Activated CD4-positive, alpha-beta T cell treated with anti-CD3 and anti-CD28 coated beads for 36 hours (primary cell): ENCODE measurements at places on chromosomes 1 and 21. TPM values are rescaled to one million over a fixed set of nuclear protein-coding genes. Genes with fewer than 3 reads are reported as not detected.

DNA sequence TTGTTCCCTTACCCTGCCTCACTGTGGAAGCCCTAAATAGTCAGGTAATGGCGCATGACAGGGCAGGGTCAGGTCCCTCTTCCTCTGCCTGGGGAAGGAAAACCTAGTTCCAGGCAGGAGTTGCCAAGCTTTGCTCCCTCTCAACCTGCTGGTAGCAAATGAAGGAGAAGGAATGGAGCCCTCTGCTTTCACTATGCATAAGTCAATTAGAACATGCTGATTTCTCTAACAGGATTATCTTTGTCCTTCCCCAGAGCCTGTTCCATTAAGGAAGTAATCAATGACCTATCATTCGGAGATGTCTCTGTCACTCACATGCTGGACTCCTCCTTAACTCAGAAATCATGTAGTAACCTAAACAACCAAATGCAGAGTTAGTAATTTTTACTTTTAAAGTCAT is 161.8 kb upstream of the NFIA start:
- H3K36me3 ChIP-seq, result no peaks in the 10 kb centered on the region
- H3K4me3 ChIP-seq, result no peak overlapping the region
- H3K4me1 ChIP-seq, result no peaks in the 10 kb centered on the region
- no peak overlapping the region for H3K27ac ChIP-seq

GRCh38 chr1:168053681-168054080 is 83.0 kb downstream of the GPR161 start:
- H3K27me3 ChIP-seq, result no peaks in the 10 kb centered on the region
- peaks cover 5% of the 10 kb centered on the region for H3K36me3 ChIP-seq
- DNase-seq, result no peak
- H3K4me3 ChIP-seq, result no peak overlapping the region
- H3K27ac ChIP-seq, result no peak overlapping the region

- H3K27ac ChIP-seq, result peak overlapping the region; percentile 94
- H3K36me3 ChIP-seq, result peaks cover 73% of the 10 kb centered on the region
Observed at GRCh38 chr1:156742017-156742416, 1.1 kb upstream of the MRPL24 start.

- DNase-seq, result no peak
- H3K4me3 ChIP-seq, result no peak overlapping the region
- no peaks in the 10 kb centered on the region for H3K4me1 ChIP-seq
Observed at GRCh38 chr1:61432616-61433388, 292.1 kb downstream of the TM2D1 start.

- no peaks in the 10 kb centered on the region for H3K4me1 ChIP-seq
- H3K4me3 ChIP-seq, result no peak overlapping the region
- no peaks in the 10 kb centered on the region for H3K36me3 ChIP-seq
- no peak overlapping the region for H3K27ac ChIP-seq
Observed at GRCh38 chr1:113429461-113430153, 39.3 kb downstream of the MAGI3 start.

DNA sequence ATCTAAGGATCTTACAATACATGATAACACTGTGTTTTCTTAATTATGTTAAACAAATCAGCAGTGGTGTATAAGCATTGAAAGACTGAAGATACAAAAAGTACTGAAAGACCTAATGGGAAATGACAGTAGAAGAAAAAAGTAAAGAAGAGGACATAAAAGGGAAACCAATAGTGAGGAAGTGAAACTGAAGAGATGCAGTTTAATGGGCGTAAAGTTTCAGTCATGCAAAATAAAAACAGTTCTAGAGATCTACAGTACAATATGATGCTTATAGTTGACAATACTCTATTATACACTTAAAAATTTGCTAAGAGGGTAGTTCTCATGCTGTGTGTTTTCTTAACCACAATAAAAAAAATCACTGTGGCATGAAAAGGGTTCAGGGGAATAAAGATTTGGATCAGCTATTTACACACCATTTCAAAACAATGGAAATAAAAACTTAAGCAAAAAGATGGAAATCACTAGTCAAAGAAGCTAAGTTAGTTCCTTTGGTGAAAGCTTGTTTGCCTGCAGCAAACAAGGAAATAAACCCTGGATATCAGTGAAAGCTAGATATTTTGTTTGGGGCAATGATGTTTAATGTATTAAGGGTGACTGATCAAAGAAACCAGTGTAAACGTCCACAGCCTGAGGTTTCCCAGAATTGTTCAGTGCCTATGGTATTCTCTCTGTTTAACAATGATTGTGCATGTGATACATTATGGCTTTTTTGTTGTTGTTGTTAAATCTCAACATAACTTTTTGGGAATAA is 1160.8 kb upstream of the ADGRL2 start:
- no peaks in the 10 kb centered on the region for H3K4me1 ChIP-seq
- H3K27ac ChIP-seq, result no peak overlapping the region
- no peak for DNase-seq
- H3K4me3 ChIP-seq, result no peak overlapping the region
- H3K36me3 ChIP-seq, result no peaks in the 10 kb centered on the region

GRCh38 chr1:201678264-201679101 is 139.6 kb downstream of the NAV1 start:
- DNase-seq, result no peak
- H3K27ac ChIP-seq, result no peak overlapping the region
- H3K4me3 ChIP-seq, result no peak overlapping the region

GRCh38 chr21:34091607-34092006 is 18.2 kb downstream of the MRPS6 start:
- no peaks in the 10 kb centered on the region for H3K27me3 ChIP-seq
- peaks cover 48% of the 10 kb centered on the region for H3K4me1 ChIP-seq
- H3K36me3 ChIP-seq, result peaks cover 42% of the 10 kb centered on the region
- no peak overlapping the region for H3K4me3 ChIP-seq
- DNase-seq, result no peak

CLCNKB gene
- not detected for total RNA-seq

PDC gene
- not detected for total RNA-seq

- no peak for DNase-seq
- no peak overlapping the region for H3K27ac ChIP-seq
- no peak overlapping the region for H3K4me3 ChIP-seq
- no peaks in the 10 kb centered on the region for H3K27me3 ChIP-seq
Observed at GRCh38 chr1:5849550-5849949, 142.7 kb downstream of the NPHP4 start.

MXRA8 gene
- total RNA-seq, result 0.49 TPM

- no peak overlapping the region for H3K27ac ChIP-seq
- H3K27me3 ChIP-seq, result no peaks in the 10 kb centered on the region
- H3K4me1 ChIP-seq, result no peaks in the 10 kb centered on the region
- H3K4me3 ChIP-seq, result no peak overlapping the region
Observed at GRCh38 chr1:109268431-109269211, 14.3 kb downstream of the PSRC1 start.

POU2F1 gene
- 20.3 TPM for total RNA-seq

- no peaks in the 10 kb centered on the region for H3K36me3 ChIP-seq
- H3K27ac ChIP-seq, result no peak overlapping the region
- peaks cover 6% of the 10 kb centered on the region for H3K27me3 ChIP-seq
- no peak for DNase-seq
- no peak overlapping the region for H3K4me3 ChIP-seq
- H3K4me1 ChIP-seq, result no peaks in the 10 kb centered on the region
Observed at GRCh38 chr1:184426278-184426674, 39.4 kb downstream of the C1orf21 start.

OR10J1 gene
- not detected for total RNA-seq

FCGR1A gene
- not detected for total RNA-seq

GRCh38 chr1:81850495-81850894 is 49.8 kb downstream of the ADGRL2 start:
- H3K4me1 ChIP-seq, result no peaks in the 10 kb centered on the region
- H3K36me3 ChIP-seq, result no peaks in the 10 kb centered on the region
- no peak overlapping the region for H3K4me3 ChIP-seq
- H3K27ac ChIP-seq, result no peak overlapping the region
- DNase-seq, result no peak

DNA sequence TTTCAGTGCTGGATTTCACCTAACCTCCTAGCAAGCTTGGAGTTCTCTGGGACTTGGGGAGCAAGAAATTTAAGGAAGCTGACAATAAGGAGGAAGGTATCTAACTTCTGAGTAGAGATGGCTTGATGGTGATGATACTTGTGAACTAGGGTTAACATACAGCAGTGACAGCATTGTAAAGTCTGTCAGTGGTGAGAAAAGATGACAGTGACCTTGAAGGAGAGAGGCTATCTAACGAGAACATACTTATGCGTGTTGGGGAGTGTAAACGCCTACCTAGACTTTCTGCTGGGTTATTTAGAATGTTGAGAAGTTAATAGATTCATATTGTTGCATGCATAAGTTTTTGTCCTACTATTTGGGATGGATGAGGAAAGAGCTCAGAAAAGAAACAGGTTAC is 16.3 kb downstream of the POU2F1 start:
- no peak for DNase-seq
- H3K4me1 ChIP-seq, result peaks cover 20% of the 10 kb centered on the region
- no peaks in the 10 kb centered on the region for H3K27me3 ChIP-seq
- H3K27ac ChIP-seq, result no peak overlapping the region
- H3K36me3 ChIP-seq, result no peaks in the 10 kb centered on the region

THEM5 gene
- total RNA-seq, result not detected

CCDC185 gene
- not detected for total RNA-seq

GRCh38 chr1:41365772-41366454 is 4.7 kb downstream of the FOXO6 start:
- DNase-seq, result peak; percentile 54
- H3K27ac ChIP-seq, result no peak overlapping the region
- H3K36me3 ChIP-seq, result no peaks in the 10 kb centered on the region
- H3K4me3 ChIP-seq, result no peak overlapping the region
- H3K4me1 ChIP-seq, result peaks cover 9% of the 10 kb centered on the region

DNA sequence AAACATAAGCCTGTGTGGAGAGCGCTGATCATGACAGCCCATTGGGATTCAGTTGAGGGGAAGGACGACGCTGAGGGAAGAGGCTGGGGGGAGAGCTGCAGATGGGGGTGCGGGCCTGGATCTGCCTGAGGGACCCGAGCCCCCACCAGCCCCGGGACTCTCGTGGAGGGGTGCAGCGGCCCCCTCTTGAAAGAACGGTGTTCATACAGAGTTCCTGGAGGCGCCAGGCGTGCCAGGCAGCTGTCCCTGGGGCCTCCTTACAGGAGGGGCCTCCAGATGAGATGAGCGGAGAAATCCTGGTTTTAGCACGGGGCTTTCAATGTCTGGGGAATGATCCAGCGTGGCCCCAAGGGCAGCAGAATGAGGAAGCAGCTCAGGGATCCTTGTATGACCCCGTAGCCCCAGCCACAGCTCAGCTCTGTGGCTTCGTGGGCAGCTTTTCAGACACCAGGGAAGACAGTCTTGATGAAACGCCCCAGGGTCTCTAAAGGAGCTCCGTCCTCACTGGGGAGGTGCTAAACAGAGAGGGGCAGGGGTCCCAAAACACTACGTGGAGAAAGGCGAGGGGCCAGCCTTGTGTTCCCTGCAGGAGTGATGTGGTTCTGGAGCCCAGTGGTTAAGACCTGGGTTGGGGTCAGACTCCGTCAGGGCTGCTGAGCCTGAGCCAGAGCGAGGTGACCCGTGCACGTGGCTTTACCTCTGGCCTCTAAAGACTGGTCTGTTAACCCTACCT is 7.2 kb upstream of the DSCAM start:
- H3K4me3 ChIP-seq, result no peak overlapping the region
- no peak overlapping the region for H3K27ac ChIP-seq
- peaks cover 14% of the 10 kb centered on the region for H3K27me3 ChIP-seq
- DNase-seq, result no peak
- no peaks in the 10 kb centered on the region for H3K36me3 ChIP-seq

FRRS1 gene
- total RNA-seq, result 2.0 TPM

APP gene
- total RNA-seq, result 59.8 TPM

DNA sequence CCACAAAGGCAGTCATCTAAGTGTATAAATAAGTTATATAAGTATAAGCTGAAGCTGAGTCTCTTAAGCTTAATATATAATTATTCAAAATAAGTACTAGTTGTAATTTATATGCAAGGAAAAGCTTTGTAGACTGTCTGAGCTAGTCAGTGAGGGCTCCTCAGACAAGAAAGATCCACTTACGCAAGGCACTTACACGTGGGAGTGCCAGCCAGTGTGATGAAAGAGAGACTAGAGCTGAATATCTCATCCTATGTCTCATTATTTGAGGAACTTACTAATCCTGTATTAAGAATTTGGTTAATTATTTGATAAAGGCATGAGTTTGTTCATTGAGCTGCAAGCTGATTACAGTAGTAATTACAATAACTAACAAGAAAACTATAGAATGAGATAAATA is 146.9 kb downstream of the PDE4B start:
- H3K27ac ChIP-seq, result no peak overlapping the region
- H3K27me3 ChIP-seq, result peaks cover 13% of the 10 kb centered on the region
- no peaks in the 10 kb centered on the region for H3K4me1 ChIP-seq

- H3K4me3 ChIP-seq, result no peak overlapping the region
- no peak for DNase-seq
- H3K27me3 ChIP-seq, result no peaks in the 10 kb centered on the region
- peaks cover 15% of the 10 kb centered on the region for H3K4me1 ChIP-seq
- peak overlapping the region; percentile 15 for H3K27ac ChIP-seq
Observed at GRCh38 chr21:26087223-26087918, 83.2 kb downstream of the APP start.

DNA sequence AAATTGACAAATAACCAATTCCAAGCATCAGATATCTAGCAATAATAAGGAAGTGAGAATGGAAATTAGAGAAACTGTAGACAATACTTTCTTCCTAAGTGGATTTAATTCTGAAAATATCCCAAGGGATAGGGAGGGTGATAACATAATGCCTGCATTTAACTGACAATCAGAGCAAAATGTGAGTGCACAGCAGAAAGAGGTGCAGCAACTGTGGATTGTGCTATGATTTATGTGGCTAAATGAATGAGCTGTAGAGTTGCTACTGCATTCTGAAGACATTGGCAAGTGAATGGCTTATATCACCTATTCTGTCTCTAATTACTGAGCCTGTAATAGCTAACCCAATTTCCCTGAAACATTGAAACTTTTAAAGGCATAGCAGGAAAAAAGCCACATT is 39.0 kb downstream of the OLFM3 start:
- H3K27me3 ChIP-seq, result no peaks in the 10 kb centered on the region
- DNase-seq, result no peak
- no peak overlapping the region for H3K4me3 ChIP-seq
- H3K4me1 ChIP-seq, result no peaks in the 10 kb centered on the region

DNA sequence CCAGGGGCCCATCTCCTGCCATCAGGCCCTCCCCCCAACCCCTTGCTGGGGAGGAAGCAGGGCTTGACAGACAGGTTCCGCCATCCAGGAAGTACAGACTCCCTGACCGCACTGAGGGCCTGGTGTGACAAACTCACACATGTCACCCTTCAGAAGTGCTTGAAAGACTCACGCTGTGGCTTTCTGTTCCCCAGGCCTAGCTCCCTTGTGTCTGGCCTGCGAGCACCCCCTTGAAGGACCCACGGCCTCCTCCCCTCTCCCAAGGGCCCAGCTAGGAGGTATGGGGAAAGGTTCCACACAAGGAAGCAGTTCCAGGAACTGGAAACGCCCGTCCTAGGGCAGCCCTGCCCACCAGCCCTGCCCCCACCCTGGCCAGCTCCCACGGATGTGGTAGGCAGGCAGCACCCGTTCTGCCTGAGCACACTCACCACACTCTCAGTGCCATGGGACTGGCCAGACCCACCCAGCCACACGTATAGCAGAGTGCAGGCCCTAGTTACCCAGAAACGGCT is 26.7 kb downstream of the SLC2A1 start:
- DNase-seq, result peak; percentile 85
- H3K27me3 ChIP-seq, result no peaks in the 10 kb centered on the region
- H3K36me3 ChIP-seq, result peaks cover 82% of the 10 kb centered on the region
- H3K27ac ChIP-seq, result peak overlapping the region; percentile 92
